Suprapubic skin (tissue), 4 donors: ENCODE measurements at places on chromosomes 2 and 18. TPM values are rescaled to one million over a fixed set of nuclear protein-coding genes. Genes with fewer than 3 reads are reported as not detected.

Gene NYAP2
- not detected for total RNA-seq

Gene IL1RL1
- total RNA-seq: 1.3 TPM

Gene CRYBA2
- total RNA-seq: not detected

Gene SGPP2
- total RNA-seq: 48.2 TPM

Gene LIMS3
- total RNA-seq: 1.4 TPM

Gene TXNDC2
- not detected for total RNA-seq

Gene FSHR
- total RNA-seq: not detected

Gene CCDC148
- 0.72 TPM for total RNA-seq

Gene SERPINB3
- total RNA-seq: 1.5 TPM

Gene GAL3ST2
- total RNA-seq: not detected

Gene NEURL3
- total RNA-seq: 0.52 TPM

Gene THSD7B
- 0.18 TPM for total RNA-seq

Gene MC4R
- not detected for total RNA-seq

Gene SLC5A7
- not detected for total RNA-seq

Gene TAF1B
- 12.7 TPM for total RNA-seq

- no peak for DNase-seq
- H3K4me3 ChIP-seq: no peak overlapping the region
- no peak overlapping the region for H3K27ac ChIP-seq
- H3K36me3 ChIP-seq: no peaks in the 10 kb centered on the region
- no peaks in the 10 kb centered on the region for H3K27me3 ChIP-seq
Measured at GRCh38 chr2:139529080-139529479, 748.9 kb upstream of the NXPH2 start.

DNA sequence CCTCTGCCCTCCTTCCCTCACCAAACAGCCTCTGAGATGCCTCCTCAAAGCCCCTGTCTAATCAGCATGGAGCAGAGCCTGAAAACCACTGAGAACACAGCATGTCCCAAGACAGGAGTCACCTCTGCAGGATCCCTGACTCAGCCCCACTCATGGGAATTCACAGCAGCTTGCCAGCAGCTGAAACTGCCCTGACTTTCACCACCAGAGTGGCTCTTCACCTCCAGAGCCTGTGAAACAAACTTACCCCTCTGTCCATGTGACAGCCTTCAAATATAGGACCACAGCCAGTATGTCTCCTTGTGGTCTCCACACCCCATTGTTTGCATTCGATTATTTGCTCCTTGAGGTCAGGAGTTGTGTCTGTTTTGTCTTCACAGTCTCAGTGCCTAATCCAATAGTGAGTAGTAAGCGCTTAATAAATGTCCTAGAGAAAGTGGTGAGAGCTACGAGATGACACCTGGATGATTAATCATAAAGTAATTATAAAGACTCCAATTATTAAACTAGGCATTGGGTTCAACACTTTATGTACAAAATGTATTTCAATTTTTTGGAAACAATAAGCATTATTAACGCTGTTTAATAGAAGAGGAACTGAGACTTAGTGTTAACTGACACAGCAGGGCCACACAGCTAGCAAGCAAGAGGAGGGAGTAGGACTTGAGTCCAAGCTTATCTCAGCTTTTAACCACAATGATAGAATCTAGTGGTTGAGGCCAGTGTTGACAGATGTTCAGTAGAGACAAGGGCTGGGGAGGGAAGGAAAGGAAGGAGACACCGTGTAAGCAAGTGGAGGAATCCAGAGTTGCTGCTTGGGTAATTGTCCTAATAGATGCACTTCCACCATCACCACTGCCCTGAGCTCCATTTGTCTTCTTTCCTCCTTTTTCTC lies 358.7 kb upstream of the TNP1 start:
- H3K36me3 ChIP-seq: no peaks in the 10 kb centered on the region
- DNase-seq: no peak
- H3K27ac ChIP-seq: no peak overlapping the region
- H3K27me3 ChIP-seq: no peaks in the 10 kb centered on the region
- H3K4me1 ChIP-seq: peaks cover 7% of the 10 kb centered on the region
- no peak overlapping the region for H3K4me3 ChIP-seq

GRCh38 chr2:47686018-47686417 lies 96.9 kb upstream of the MSH6 start:
- no peak overlapping the region for H3K27ac ChIP-seq
- H3K27me3 ChIP-seq: no peaks in the 10 kb centered on the region
- no peaks in the 10 kb centered on the region for H3K4me1 ChIP-seq
- H3K4me3 ChIP-seq: no peak overlapping the region
- no peak for DNase-seq

- no peak for DNase-seq
- H3K27me3 ChIP-seq: no peaks in the 10 kb centered on the region
- no peak overlapping the region for H3K27ac ChIP-seq
- H3K36me3 ChIP-seq: peaks cover 25% of the 10 kb centered on the region
Measured at GRCh38 chr2:101850450-101850849, 141.3 kb upstream of the IL1R2 start.

GRCh38 chr2:22020091-22020742 lies 896.4 kb downstream of the TDRD15 start:
- H3K4me3 ChIP-seq: no peak overlapping the region
- no peak for DNase-seq
- no peaks in the 10 kb centered on the region for H3K27me3 ChIP-seq
- no peaks in the 10 kb centered on the region for H3K36me3 ChIP-seq
- no peak overlapping the region for H3K27ac ChIP-seq

- H3K36me3 ChIP-seq: no peaks in the 10 kb centered on the region
- DNase-seq: no peak
- peak overlapping the region; percentile 1 for H3K4me3 ChIP-seq
- H3K27me3 ChIP-seq: peaks cover 5% of the 10 kb centered on the region
- peak overlapping the region; percentile 75 for H3K27ac ChIP-seq
Measured at GRCh38 chr18:48133671-48134251, 203.3 kb upstream of the SMAD2 start.

- no peak overlapping the region for H3K4me3 ChIP-seq
- DNase-seq: no peak
- H3K27me3 ChIP-seq: no peaks in the 10 kb centered on the region
- H3K36me3 ChIP-seq: no peaks in the 10 kb centered on the region
- no peak overlapping the region for H3K27ac ChIP-seq
Measured at GRCh38 chr18:67599277-67599676, 82.8 kb upstream of the DSEL start.

DNA sequence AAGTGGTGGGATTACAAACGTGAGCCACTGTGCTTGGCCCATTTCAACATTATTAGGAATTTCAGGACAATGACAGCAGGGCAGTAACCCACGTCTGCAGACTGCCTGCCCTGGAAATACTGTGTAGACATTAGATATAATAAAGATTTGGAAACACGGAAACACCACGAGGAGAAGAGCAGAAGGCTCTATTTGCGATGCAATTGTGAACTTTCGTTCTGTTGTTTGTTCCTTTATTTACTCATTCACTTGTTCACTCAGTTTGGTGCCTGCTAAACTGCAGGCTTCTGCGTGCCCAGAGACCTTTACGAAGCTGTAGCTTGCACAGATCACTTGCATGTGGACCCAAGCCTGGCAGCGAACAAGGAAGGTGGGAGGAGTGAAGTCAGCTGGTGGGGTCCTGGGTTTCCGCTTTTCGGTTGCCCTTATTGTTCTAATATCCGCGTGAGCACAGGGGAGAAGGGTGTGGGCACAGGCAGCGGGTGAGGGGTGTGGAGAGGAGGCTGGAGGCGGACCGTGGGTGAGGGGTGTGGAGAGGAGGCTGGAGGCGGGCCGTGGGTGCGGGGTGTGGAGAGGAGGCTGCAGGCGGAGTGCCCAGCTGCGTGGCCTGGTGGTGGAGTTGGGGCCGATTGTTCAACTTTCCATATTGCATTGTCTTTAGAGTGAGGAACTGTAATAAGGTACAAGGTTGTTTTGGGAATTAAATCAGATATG lies 3.4 kb downstream of the COLEC11 start:
- no peaks in the 10 kb centered on the region for H3K36me3 ChIP-seq
- no peak for DNase-seq
- no peaks in the 10 kb centered on the region for H3K4me1 ChIP-seq
- no peak overlapping the region for H3K27ac ChIP-seq
- H3K27me3 ChIP-seq: peaks cover under 1% of the 10 kb centered on the region
- no peak overlapping the region for H3K4me3 ChIP-seq

GRCh38 chr2:74238879-74239278 lies 40.5 kb downstream of the MTHFD2 start:
- DNase-seq: no peak
- no peaks in the 10 kb centered on the region for H3K27me3 ChIP-seq
- no peak overlapping the region for H3K27ac ChIP-seq
- no peaks in the 10 kb centered on the region for H3K4me1 ChIP-seq
- peaks cover 8% of the 10 kb centered on the region for H3K36me3 ChIP-seq
- H3K4me3 ChIP-seq: no peak overlapping the region

- H3K4me3 ChIP-seq: no peak overlapping the region
- H3K27ac ChIP-seq: no peak overlapping the region
- no peak for DNase-seq
- H3K36me3 ChIP-seq: no peaks in the 10 kb centered on the region
Measured at GRCh38 chr18:78751664-78752063, 228.0 kb upstream of the SALL3 start.

- no peak overlapping the region for H3K4me3 ChIP-seq
- peaks cover 14% of the 10 kb centered on the region for H3K4me1 ChIP-seq
- DNase-seq: no peak
- H3K27ac ChIP-seq: no peak overlapping the region
- no peaks in the 10 kb centered on the region for H3K27me3 ChIP-seq
Measured at GRCh38 chr18:10020171-10020570, 106.4 kb downstream of the VAPA start.

- no peak overlapping the region for H3K4me3 ChIP-seq
- DNase-seq: no peak
- H3K27me3 ChIP-seq: no peaks in the 10 kb centered on the region
- H3K27ac ChIP-seq: no peak overlapping the region
- peaks cover 10% of the 10 kb centered on the region for H3K4me1 ChIP-seq
- no peaks in the 10 kb centered on the region for H3K36me3 ChIP-seq
Measured at GRCh38 chr2:37827911-37828511, 97.1 kb upstream of the RMDN2 start.

GRCh38 chr2:212005085-212005671 lies 533.4 kb downstream of the ERBB4 start:
- H3K27me3 ChIP-seq: no peaks in the 10 kb centered on the region
- no peak for DNase-seq
- H3K4me1 ChIP-seq: no peaks in the 10 kb centered on the region
- H3K27ac ChIP-seq: no peak overlapping the region
- H3K4me3 ChIP-seq: no peak overlapping the region

- H3K27me3 ChIP-seq: no peaks in the 10 kb centered on the region
- no peaks in the 10 kb centered on the region for H3K4me1 ChIP-seq
- DNase-seq: no peak
- H3K27ac ChIP-seq: no peak overlapping the region
- no peak overlapping the region for H3K4me3 ChIP-seq
- no peaks in the 10 kb centered on the region for H3K36me3 ChIP-seq
Measured at GRCh38 chr2:47323822-47324171, 79.2 kb upstream of the MSH2 start.

GRCh38 chr2:174846941-174847938 lies 83.0 kb upstream of the CHRNA1 start:
- no peak for DNase-seq
- peak overlapping the region; percentile 29 for H3K4me3 ChIP-seq
- no peaks in the 10 kb centered on the region for H3K27me3 ChIP-seq
- H3K4me1 ChIP-seq: peaks cover 19% of the 10 kb centered on the region
- H3K36me3 ChIP-seq: no peaks in the 10 kb centered on the region
- no peak overlapping the region for H3K27ac ChIP-seq

- H3K4me3 ChIP-seq: no peak overlapping the region
- no peak for DNase-seq
- no peaks in the 10 kb centered on the region for H3K27me3 ChIP-seq
- no peaks in the 10 kb centered on the region for H3K36me3 ChIP-seq
Measured at GRCh38 chr18:63869374-63869773, 18.1 kb upstream of the SERPINB2 start.

GRCh38 chr2:226077841-226078240 lies 678.3 kb downstream of the NYAP2 start:
- no peak overlapping the region for H3K27ac ChIP-seq
- DNase-seq: no peak
- no peaks in the 10 kb centered on the region for H3K27me3 ChIP-seq
- no peaks in the 10 kb centered on the region for H3K36me3 ChIP-seq
- no peak overlapping the region for H3K4me3 ChIP-seq

GRCh38 chr2:108630567-108631405 lies 88.5 kb upstream of the RANBP2 start:
- H3K27me3 ChIP-seq: no peaks in the 10 kb centered on the region
- DNase-seq: no peak
- H3K4me3 ChIP-seq: no peak overlapping the region
- H3K36me3 ChIP-seq: no peaks in the 10 kb centered on the region
- peaks cover 15% of the 10 kb centered on the region for H3K4me1 ChIP-seq

- H3K27me3 ChIP-seq: no peaks in the 10 kb centered on the region
- H3K4me3 ChIP-seq: no peak overlapping the region
Measured at GRCh38 chr2:191711621-191712020, 33.7 kb downstream of the NABP1 start.

DNA sequence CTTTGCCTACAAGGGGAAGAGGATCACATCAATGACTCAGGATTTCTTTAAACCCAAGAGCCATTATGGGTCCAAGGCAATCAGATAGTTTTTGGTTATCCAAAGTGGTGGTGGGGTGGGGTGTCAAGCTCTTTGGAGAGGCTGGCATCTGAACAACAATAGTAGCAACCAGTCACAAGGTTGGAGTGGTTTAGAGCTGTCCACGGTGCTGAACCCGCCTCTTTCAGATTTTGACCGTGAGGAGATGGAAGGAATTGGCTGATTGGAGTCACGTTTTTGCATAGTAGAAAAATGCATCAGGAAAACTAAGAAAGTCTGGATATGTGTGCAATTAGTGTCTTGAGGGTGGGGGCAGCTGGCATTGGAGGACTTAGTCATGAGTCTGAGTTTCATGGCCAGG lies 159.9 kb downstream of the LOXHD1 start:
- no peaks in the 10 kb centered on the region for H3K36me3 ChIP-seq
- H3K4me1 ChIP-seq: no peaks in the 10 kb centered on the region
- no peak for DNase-seq
- H3K4me3 ChIP-seq: no peak overlapping the region
- H3K27me3 ChIP-seq: no peaks in the 10 kb centered on the region

- peaks cover 9% of the 10 kb centered on the region for H3K4me1 ChIP-seq
- no peak overlapping the region for H3K27ac ChIP-seq
- no peaks in the 10 kb centered on the region for H3K27me3 ChIP-seq
- DNase-seq: no peak
- H3K4me3 ChIP-seq: no peak overlapping the region
Measured at GRCh38 chr2:133561045-133561852, 7.0 kb downstream of the NCKAP5 start.
